Heart right ventricle (tissue), 16 donors: ENCODE measurements at places on chromosomes 11 and 22. TPM values are rescaled to one million over a fixed set of nuclear protein-coding genes. Genes with fewer than 3 reads are reported as not detected.

Gene TKFC
- 20.3 TPM for total RNA-seq

Gene CBLIF
- total RNA-seq = not detected

- H3K4me1 ChIP-seq = no peaks in the 10 kb centered on the region
- DNase-seq = no peak
- H3K27ac ChIP-seq = no peak overlapping the region
- H3K4me3 ChIP-seq = no peak overlapping the region
These were observed 101.4 kb upstream of the MTNR1B start for GRCh38 chr11:92867913-92868619.

DNA sequence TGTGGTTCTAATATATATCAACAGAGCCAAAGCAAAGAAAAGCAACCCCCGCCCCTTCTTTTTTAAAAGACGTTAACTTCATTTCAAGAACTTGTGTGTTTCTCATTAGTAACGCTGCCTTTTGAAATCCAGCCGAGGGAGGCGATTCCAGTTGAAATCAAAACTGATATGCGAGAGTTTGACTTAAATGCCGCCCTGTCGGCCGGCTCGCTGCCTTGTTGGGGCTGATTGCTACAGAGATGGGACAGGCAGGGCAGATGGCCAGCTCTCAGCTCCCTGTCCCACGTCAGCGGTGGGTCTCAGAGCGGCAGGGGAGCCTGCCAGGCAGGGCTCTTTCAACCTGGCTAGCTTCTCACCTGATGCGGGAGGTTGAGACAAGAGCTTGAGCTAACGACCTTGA is 51.9 kb upstream of the ALX4 start:
- H3K27ac ChIP-seq = no peak overlapping the region
- H3K36me3 ChIP-seq = no peaks in the 10 kb centered on the region
- H3K27me3 ChIP-seq = peaks cover 18% of the 10 kb centered on the region
- no peak overlapping the region for H3K4me3 ChIP-seq

GRCh38 chr11:72525466-72525865 is 91.1 kb upstream of the CLPB start:
- no peak for DNase-seq
- no peaks in the 10 kb centered on the region for H3K4me1 ChIP-seq
- H3K27me3 ChIP-seq = no peaks in the 10 kb centered on the region
- H3K4me3 ChIP-seq = no peak overlapping the region
- no peaks in the 10 kb centered on the region for H3K36me3 ChIP-seq

- no peak overlapping the region for H3K27ac ChIP-seq
- DNase-seq = no peak
- no peaks in the 10 kb centered on the region for H3K36me3 ChIP-seq
- H3K4me3 ChIP-seq = no peak overlapping the region
These were observed 8.6 kb upstream of the APOL4 start for GRCh38 chr22:36210224-36210623.

DNA sequence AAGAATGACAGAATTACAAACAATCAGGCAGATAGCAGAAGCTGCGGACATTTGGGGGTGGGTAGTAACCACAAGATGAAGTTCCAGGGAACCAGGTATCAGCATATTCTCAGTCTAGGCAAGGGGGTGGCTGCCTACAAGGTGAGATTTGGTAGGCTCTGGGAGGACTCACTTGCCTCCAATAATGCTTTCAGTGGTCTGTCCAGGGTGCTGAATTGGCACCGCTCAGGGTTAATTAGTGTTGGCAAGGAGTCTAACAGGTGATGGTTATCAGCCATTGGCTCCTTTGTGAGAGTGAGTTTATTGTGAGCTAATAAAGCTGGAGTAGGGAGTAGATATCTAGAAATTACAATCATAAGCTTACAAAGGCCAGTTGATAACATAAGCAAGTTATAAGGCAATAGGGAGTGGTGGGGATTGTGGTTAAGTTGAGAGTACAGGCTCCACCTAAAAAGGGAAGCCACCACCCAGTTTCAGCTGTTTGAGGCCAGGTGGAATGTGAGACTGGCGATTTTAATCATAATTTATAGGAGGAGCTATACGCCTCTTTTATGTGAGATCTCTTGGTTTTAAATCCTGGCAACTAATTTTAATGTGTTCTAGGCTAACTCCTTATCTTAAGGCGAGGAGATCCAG is 320.5 kb downstream of the MIAT start:
- no peaks in the 10 kb centered on the region for H3K4me1 ChIP-seq
- DNase-seq = no peak
- no peak overlapping the region for H3K4me3 ChIP-seq
- H3K36me3 ChIP-seq = no peaks in the 10 kb centered on the region
- H3K27me3 ChIP-seq = peaks cover 17% of the 10 kb centered on the region

DNA sequence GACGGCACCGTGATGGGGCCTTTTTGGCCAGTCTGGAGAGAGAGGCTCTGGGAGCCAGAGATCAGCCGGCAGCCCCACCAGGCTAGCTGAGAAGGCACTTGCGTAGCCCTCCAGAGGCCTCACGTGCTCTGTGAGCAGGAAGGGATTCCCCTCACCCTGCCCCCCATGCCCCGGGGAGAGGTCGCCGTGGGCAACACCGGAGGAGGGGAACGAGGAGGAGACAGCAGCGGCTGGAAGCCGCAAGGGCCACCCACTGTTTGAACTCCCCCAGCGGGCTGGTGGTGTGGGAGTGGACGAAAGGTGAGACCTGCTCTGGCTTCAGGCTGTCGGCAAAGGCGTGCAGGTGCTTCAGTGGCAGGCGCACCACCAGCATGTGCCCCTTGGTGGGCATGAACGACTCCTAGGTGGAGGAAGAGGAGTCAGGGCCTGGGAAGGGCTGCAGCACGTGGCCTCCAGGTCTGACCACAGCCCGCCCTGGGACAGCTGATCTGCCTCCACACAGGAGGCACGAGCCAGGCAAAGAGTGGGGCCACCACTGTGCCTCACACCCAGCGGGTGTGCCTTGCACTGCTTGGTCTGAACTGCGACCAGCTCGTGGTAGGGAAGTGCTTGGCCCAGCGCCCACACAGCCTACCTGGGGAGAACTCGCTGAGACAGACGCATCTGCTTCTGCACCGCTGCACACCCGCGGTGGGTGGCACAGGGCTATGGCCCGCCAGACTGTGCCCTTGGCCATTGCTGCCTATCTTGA is 99.9 kb downstream of the MED15 start:
- no peaks in the 10 kb centered on the region for H3K36me3 ChIP-seq
- H3K27ac ChIP-seq = no peak overlapping the region
- no peaks in the 10 kb centered on the region for H3K4me1 ChIP-seq
- peaks cover 4% of the 10 kb centered on the region for H3K27me3 ChIP-seq
- no peak overlapping the region for H3K4me3 ChIP-seq
- DNase-seq = no peak

- H3K36me3 ChIP-seq = no peaks in the 10 kb centered on the region
- no peak for DNase-seq
- no peak overlapping the region for H3K4me3 ChIP-seq
- H3K27me3 ChIP-seq = no peaks in the 10 kb centered on the region
These were observed 12.5 kb upstream of the POU2AF1 start for GRCh38 chr11:111391328-111392124.
